ENCODE measurements at places on chromosomes 5 and 9. TPM values are rescaled to one million over a fixed set of nuclear protein-coding genes. Genes with fewer than 3 reads are reported as not detected.

Gene IL5
- total RNA-seq, result not detected

Gene MAMDC4
- 7.0 TPM for total RNA-seq

- no peak for DNase-seq
These were observed 38.7 kb downstream of the GEMIN5 start for GRCh38 chr5:154899151-154899816.

- no peak for DNase-seq
These were observed 31.1 kb downstream of the GCNT4 start for GRCh38 chr5:75021219-75021618.

DNA sequence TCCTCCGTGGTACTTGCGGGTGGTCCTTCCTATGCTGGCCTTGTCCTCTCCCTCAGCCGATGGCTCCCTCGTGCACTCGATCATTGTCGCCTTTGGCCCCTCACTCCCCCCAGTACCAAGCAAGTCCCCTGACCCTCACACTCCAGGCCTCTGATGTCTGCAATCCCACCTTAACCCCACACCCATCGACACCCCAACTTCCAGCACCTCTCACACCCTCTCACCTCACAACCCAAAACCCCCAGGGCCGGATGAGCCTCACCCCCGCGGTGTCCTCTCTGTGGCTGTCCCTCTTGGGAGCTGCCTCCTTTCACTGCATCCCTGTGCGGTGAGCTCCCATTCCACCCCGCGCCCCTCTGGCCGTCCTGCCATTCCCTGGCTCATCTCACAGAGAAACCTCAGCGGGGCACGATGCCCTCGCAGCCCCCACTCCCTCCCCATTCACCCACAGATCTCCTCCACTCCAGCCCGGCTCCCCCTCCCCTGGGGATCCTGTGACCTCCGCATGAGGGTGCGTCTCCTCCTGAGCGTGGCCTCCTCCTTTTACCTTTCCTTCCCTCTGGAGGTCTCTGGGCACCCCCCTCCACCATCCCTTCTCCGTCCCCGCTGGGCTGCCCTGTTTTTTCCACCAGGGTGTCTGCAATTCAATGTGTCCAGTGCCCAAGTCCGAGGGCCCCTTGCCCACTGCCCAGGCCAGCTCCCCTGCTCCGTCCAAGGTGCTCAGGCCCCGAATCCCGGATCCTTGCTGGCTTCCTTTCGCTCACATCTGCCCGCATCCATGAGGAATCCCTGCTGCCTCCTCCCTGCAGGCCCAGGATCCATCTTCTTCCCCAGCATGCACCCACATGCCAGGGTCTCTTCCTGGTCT lies 15.8 kb upstream of the RNU6ATAC start:
- DNase-seq, result peak; percentile 12

GRCh38 chr5:166540156-166540555 lies 1751.3 kb upstream of the WWC1 start:
- no peak for DNase-seq

GRCh38 chr5:192970-193831 lies 1.9 kb downstream of the LRRC14B start:
- DNase-seq, result no peak

- DNase-seq, result no peak
These were observed 10.3 kb upstream of the CRHBP start for GRCh38 chr5:76942581-76942980.

GRCh38 chr5:103490030-103490739 lies 72.4 kb downstream of the NUDT12 start:
- no peak for DNase-seq
